ENCODE measurements at places on chromosomes 2 and 18.

DNA sequence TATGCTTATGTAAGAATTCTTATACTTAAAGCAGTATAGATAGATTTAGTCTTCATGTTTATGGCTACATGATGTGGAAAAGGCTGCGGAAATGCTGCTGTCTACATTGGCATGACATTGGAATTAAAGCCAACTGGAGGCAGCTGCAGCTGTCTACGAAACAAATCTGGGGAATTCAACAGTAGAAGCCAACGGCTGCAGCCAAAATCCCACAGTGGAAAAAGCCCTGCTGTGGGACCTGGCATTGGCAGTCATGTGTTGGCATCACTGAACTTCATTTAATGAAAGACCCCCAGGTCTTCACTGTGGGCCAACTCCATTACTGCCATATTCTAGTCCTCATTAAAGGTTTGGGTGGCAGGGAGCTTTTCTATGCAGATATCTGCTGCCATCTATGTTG lies 223.6 kb downstream of the SLC8A1 start:
- DNase-seq, result no peak

- DNase-seq, result no peak
These were observed 88.8 kb downstream of the LRP1B start for GRCh38 chr2:142041996-142042395.

- DNase-seq, result no peak
These were observed 188.4 kb upstream of the TPO start for GRCh38 chr2:1224901-1225300.

- no peak for DNase-seq
These were observed 17.8 kb upstream of the BMP10 start for GRCh38 chr2:68889021-68889420.

GRCh38 chr2:241859017-241859435 lies 332 bp upstream of the PDCD1 start:
- DNase-seq, result no peak

DNA sequence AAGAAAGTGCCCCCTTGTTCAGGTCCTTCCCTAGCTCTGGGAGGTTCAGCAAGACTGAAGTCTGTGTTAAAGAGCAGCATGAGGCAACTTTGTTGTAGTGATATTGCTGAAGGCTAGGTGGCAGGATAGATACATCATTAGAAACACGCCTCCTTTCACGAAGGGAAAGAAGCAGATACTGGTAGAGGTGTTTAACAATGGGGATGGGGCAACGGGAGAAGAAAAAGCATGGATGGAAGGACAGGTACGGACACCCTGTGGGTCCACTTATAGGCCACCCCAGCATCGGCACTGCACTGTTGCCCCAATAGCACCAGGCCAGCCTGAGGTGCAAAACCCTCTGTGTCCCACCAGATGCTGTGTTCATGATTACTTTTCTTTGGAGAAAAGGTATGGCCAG lies 3.5 kb upstream of the IGFBP5 start:
- peak; percentile 30 for DNase-seq

DNA sequence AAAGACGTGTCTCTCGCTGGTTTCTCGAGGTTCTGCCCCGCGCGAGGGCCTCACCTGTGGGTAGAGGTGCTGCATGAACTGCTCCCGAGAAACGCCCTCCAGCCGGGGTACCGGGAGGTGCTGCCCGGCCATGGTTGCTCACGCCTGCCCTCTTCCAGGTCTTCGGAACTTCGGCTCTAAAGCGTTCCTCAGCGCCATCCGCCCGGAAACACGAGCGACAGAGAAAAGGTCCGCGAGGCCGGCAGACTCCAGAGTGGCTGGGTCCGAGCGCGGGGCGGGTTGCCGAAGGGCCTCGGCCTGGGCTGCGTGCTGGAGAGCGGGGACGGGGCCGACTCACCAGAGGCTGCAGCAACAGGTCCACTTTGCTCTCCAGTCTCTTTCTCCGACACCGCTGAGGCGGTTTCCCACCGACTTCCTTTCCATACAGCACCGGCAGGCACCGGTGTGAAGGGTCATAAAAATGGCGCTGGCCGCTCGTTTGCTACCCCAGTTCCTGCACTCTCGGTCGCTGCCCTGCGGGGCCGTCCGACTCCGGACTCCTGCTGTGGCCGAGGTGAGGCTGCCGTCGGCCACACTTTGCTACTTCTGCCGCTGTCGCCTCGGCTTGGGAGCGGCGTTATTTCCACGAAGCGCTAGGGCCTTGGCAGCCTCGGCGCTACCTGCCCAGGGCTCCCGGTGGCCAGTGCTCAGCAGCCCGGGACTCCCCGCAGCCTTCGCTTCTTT lies at the start of the genes MAIP1 and TYW5:
Gene MAIP1, plus strand, starts transcription at position 244 of the 723 bp plus-strand sequence. Its CDS starts 217 bp downstream, at position 461.
Gene TYW5, minus strand, starts transcription at position 153 of the 723 bp plus-strand sequence. Its CDS starts 21 bp downstream, at position 132.
- peak; percentile 90 for DNase-seq

GRCh38 chr2:15832849-15833680 lies 107.3 kb upstream of the MYCN start:
- no peak for DNase-seq

DNA sequence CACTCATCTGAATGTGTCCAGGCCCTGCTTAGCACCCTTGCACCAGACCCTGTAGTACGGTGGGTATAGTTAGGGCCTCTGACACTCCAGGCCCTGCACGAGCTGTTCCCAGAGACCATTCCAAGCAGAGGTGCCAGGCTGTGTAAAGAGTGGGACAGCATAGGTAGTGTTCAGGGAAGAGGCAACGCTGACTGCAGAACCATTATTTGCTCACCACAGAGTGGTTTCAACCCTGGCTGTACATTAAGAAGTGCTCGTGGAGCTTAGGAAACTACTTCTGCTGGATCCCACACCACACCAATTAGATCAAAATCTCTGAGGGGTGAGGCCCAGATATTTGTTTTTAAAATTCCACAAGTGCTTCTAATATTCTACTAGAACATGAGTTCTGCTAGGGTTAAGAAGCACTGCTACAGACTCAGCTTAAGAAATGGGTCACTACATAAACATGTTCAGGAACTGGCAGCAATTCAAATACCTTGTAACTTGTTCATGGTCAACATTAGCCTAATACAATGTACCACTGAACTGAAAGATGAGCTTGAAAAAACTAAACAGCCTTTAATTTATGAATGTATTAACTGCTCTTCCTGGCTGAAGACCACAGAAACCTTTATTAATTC lies 183.0 kb downstream of the MYO5B start:
- no peak for DNase-seq

DNA sequence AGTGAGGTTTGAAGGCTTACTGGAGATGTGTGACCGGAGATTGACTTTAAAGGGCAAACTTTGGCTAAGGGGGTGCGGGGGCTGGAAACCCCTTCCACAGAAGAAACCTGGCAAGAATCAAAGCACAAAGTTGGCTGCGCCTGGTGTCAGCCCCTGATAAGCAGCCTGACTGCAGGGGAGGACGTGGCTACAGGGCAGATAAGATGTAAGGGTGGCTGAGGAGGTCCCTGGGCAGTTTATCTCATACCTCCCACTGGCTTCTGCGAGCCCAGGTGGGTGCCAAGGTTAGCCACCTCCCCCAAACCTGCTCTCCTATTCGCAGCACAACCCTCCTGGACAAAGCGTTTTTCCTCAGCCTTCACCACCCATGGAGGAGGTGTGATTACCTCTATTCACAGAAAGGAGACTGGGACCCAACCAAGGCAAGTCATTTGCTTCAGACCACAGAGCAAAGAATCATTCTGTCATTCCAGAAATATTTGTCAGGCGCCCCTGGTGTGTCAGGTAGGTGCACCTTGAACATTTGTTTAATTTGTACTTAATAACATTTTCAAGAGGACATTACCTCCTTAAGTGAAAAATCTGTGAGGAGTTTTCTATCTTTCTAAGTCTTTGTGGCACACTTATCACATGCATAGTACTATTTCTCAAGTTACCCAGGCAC lies 73.1 kb upstream of the IL1R1 start:
- no peak for DNase-seq

GRCh38 chr2:211408483-211408891 lies 852.1 kb downstream of the CPS1 start:
- DNase-seq, result no peak

- DNase-seq, result no peak
These were observed 15.6 kb downstream of the PHLPP1 start for GRCh38 chr18:62730941-62731340.

DNA sequence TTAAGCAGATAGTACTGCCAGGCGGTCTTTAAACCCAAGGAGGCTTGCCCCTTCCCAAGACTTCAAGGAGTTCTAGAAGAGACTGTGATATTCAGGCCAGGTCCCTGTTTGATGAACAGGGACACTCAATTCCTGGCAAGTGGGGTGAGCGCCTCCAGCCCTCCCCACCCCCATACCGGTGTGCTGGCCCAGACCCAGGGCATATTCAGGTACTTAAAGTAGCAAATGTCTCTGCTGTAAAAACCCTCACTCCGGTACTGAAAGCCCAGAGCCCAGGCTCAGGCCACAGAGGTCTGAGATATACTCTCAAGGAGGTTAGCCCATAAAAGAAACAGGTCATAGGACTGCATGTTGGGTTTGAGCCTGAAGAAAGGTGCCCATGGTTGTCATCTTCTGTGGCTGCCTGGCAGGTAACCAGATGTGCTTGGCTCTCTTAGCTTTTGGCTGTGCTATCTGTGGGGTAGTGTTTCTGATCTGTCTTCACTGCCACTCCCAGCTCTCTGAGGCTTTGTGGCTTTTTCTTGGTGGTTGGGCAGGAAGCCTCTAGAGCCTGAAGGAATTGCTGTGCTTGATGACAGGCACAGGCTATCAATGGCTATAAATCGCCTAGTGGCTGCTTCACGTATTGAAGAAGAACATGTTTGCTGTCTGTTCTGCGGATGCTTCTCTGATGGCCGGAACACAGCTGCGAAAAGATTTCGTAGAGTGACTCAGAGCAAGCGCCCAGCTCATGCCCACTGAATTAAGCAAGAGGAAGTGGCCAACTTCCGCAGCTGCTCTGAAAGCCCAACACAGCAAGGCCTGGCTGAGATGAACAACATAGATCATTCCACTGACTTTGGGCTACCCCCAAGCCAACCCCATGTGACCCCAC lies 63.3 kb upstream of the ALPP start:
- peak; percentile 87 for DNase-seq

DNA sequence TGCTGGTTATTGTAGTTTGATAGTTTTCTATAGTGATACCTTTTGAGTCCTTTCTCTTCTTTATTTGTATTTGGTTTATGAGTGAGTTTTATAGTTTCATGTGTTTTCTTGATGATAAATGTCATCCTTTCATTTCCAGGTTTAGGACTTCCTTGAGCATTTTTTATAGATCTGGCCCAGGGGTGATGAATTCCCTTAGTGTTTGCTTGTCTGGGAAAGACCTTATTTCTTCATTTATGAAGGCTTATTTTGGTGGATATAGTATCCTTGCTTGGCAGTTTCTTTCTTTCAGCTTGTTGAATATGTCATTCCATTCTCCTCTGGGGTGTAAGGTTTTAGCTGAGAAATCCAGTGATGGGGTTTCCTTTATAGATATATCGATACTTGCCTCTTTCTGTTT lies 53.9 kb downstream of the OTX1 start:
- no peak for DNase-seq
